ENCODE measurements at places on chromosomes 7 and 10.

- DNase-seq, result peak; percentile 9
These were observed 27.9 kb upstream of the GATA3 start for GRCh38 chr10:8026349-8027259.

DNA sequence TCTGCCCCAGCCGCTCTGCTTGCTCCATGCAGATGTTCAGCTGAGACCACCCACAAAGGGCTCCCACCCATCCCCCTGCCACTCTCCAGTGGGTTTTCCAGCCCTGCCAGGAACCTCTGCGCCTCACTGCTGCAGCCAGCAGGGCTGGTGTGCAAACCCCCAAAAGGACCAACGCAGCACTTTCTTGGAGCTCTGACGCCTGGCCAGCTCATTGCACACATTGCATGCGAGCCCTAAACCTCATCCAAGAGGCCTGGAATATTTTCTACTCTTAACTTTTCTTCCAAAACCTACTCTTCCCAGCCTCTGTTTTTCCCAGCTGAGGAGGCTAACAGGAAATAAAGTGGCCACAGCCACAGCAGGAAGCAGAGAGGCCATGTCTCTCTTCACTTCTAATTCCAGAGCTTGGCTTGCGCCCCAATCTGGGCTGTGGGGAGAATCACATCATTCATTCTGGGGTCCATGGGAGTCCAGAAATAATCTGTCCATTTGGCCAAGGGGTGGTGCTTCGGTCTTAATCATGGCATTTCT lies 4.6 kb upstream of the FAM170B start:
- DNase-seq, result no peak

GRCh38 chr7:148142660-148143248 lies 447.8 kb upstream of the C7orf33 start:
- no peak for DNase-seq

- no peak for DNase-seq
These were observed 115.9 kb downstream of the PIP4K2A start for GRCh38 chr10:22598478-22598877.

- DNase-seq, result no peak
These were observed 215.2 kb downstream of the HTR7 start for GRCh38 chr10:90642650-90643049.

DNA sequence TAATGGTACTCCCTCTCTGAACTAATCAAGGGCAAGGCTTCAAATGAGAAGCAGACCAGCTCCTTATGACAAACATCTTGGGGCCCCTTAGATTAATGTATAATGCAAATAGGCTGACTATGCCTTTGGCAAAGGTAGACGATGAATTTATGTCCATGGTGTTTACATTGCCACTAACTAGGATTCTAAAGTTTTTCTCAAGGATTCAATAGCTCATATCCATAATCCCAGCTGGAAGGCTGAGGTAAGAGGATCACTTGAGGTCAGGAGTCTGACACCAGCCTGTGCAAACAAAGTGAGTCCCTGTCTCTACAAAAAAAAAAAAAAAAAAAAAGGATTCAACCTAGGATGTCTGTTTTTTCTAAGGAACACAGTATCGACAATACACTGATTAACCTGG lies 96.5 kb downstream of the ORC5 start:
- no peak for DNase-seq

GRCh38 chr7:100127866-100128636 lies 1.3 kb downstream of the MBLAC1 start:
- DNase-seq, result no peak

GRCh38 chr7:610531-611280 lies 91.1 kb upstream of the PDGFA start:
- DNase-seq, result no peak
